ENCODE measurements at places on chromosomes 5 and 9. TPM values are rescaled to one million over a fixed set of nuclear protein-coding genes. Genes with fewer than 3 reads are reported as not detected.

DNA sequence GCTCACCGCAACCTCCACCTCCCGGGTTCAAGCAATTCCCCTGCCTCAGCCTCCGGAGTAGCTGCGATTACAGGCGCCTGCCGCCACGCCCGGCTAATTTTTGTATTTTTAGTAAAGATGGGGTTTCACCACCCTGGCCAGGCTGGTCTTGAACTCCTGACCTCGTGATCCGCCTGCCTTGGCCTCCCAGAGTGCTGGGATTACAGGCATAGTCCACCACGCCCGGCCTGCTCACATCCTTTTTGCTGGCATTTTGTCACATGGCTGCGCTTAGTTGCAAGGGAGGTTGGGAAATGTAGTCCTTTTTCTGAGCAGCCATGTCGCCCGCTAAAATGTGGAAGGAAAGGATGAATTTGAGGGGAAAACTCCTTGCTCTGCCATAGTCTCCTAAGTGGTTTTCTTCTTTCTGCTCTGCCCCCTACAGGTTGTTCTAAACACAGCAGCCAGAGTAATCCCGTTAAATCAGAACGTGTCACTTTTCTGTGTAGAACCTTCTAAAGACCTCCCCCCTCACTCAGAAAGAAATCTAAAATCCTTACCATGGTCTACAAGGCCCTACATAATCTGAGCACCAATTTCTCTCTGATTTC, 57.8 kb upstream of the HSPA9 start:
- no peak for DNase-seq

DNA sequence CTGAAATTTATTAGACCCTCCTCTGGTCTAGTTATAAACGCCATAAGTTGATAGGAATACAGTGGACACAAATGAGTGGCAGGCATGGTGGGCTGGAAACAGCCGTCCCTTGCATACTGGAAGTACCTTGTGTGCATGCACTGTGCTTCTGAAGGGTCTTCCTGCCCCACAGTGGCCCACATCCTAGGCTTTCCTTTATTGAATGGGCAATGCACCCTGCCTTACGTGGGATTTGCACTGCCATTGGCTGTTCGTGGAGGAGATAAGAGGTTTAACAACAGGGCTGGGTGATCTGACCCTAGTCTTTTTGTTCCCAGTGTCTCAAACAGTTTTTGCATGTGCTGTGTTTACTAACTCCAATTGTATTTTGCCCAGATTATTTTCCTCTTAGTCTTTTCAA, 480.8 kb downstream of the GADD45G start:
- DNase-seq: no peak

GRCh38 chr5:80711938-80712337, 57.2 kb upstream of the DHFR start:
- DNase-seq: no peak

CATSPER3 gene
- total RNA-seq: not detected
